ENCODE measurements at places on chromosomes 12 and 14.

GRCh38 chr12:27951898-27952297 lies 20.6 kb downstream of the PTHLH start:
- no peak for DNase-seq

DNA sequence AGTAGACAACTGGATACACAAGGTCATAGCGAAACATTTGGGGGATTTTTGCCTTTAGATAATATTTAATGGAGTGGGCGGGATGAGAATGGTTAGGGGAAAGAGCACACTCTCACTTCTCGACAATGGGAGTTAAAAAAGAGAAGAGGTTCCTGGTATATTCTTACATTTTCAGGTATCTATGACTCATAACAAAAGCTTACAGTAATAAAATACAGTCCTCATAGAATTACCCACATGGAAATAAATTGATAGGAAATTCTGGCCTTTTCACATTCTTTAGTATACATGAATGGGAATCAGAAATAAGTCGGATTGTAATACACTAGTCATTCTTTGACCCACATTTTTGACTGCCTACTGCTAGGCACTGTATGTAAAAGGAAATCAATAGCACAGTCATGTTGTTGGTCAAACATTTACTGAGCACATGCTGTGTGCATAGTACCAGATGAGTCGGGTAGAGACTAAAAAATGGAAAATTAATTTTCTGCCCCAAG lies 8.2 kb upstream of the CRADD start:
- no peak for DNase-seq

DNA sequence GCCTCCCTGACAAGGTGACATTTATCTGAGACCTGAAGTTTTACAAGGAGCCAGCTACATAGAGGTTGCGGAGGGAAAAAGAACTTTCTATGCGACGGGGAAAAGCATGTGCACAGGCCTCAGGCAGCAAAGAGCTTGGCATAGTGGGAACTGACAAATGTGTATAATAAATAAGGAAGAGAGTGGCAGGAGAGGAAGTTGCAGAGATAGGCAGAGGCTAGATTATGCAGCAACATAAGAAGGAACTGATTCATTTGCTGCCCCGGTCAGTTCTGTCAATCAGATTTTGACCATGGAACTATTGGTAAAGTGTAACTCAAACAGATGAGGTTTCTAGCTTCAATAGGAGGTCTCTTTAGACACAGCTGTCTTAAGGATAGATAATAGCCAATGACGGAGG lies 33.7 kb upstream of the RIC8B start:
- no peak for DNase-seq

- DNase-seq, result no peak
Observed at GRCh38 chr14:24381363-24382063, 13.5 kb downstream of the NFATC4 start.

GRCh38 chr12:39835517-39836489 lies 216.2 kb upstream of the ABCD2 start:
- DNase-seq, result no peak

DNA sequence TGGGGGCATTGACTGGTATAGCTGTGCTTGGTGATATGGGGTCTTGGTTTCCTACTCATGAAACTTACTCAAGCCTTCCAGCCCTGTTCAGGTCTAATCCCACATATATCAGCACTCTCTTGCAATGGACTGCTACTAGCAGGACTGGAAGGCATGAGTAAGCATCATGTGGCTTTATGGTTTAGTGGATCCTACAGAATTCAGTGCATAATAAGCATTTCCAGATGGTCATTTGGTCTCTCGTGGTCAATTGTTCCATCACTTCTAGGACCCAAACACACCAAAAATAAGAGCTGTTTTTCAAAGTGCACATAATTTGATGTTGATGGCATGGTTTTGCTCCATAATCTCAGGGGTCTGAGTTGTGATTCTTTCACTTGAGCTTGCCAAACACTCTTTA lies 114.4 kb downstream of the LMNTD1 start:
- no peak for DNase-seq

DNA sequence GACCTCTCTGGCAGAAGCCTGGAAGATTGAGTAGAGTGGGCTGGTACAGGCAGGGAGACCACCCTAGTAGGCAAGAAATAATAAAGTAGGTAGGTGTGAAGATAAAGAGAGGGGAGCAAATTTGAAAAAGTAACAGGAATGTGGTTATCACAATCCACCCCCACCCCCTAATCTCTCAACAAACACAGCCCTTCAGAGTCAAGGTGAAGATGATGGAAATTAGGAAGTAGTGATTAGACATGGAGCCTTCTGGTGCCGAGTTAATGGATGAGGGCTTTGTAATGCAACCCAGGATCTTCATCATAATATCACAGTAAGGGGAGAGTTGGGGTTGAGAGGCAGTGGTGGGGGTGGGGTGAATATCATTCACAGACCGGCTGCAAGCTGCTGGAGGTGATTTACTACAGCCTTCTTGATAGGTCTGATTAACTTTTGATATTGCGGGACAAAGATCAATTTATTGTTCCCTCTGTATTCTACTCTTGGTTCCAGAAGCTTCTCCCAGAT lies 29.2 kb upstream of the CRY1 start:
- no peak for DNase-seq

- DNase-seq, result no peak
Observed at GRCh38 chr12:127194176-127194575, 1072.8 kb upstream of the TMEM132C start.

DNA sequence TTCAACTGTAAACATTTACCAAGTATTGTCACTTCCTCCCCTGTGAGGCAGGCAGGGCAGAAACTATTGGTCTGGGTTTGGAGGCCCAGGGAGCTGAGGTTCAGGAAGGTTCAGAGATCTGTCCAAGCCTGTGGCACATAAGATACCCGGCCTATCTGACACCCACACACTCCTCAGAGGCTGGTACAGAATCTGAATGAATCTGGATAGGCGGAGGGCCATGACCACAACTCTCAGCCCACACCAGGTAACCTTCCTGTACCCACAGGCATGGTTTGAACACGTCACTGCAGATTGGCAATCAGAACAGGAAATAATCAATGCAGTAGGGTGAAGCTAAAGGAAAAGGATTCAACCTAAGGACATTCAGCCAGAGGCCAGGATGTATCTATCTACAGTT lies 92.8 kb upstream of the TMCC3 start:
- DNase-seq, result no peak

GRCh38 chr12:51216642-51217041 lies 1.2 kb downstream of the POU6F1 start:
- no peak for DNase-seq

DNA sequence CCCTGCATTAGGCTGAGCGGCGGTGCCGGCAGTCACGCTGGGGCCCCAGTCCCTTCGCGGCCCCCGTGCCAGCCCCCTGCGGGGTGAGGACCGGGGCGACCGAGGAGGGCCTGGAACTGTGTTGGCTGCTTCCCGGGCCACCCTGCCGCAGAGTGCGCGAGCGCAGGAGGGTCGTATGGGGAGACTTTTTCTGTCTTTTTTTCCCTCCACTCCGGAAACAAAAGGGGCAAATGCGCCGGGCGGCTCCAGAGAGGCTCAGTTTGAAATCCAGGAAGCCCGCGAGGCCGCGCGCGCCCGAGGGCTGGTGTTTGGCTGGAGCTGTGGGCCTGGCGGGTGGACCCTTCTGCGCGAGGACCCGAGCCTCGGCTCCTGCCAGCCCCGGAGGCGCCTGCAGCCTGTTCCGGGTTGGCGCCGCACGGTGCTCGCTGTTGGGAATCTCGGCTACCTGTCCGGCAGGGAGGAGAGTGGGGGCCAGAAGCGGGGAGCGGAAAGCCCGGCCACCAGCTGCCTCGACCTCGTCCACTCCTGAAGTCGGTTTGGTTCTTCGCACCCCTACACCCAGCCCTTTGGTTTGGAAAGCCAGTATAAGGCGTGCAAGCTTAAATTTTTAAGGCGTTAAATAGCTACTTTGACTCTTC lies 638 bp downstream of the PLEKHG3 start:
- no peak for DNase-seq

DNA sequence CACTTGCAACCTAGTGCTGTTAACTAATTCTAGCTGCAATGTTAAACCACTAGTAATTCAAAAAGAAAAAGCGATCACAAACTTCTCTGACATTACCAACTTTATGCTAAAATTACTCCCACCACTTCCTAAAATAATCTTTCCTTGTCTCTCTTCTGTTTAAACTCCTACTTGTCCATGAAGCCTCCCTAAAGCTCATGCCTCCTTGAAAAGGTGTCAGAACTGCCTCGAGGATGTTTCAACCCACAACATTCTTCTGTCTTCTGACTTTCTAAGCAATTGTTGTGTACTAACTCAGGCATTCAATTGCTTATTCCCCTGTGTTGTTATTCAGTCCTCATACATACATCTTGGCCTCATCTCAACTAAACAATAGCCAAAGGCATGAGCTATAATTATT lies 5.9 kb downstream of the GNPTAB start:
- no peak for DNase-seq
